MV-4-11 (cell line): ENCODE measurements at places on chromosomes 13 and 19.
A peak's percentile ranks its signal among the peaks of the same experiment; 100 is the strongest.

GRCh38 chr13:85314686-85315085 is 484.5 kb downstream of the SLITRK6 start:
- DNase-seq = no peak

- DNase-seq = no peak
Measured at GRCh38 chr19:29834991-29835846, 23.4 kb downstream of the CCNE1 start.

DNA sequence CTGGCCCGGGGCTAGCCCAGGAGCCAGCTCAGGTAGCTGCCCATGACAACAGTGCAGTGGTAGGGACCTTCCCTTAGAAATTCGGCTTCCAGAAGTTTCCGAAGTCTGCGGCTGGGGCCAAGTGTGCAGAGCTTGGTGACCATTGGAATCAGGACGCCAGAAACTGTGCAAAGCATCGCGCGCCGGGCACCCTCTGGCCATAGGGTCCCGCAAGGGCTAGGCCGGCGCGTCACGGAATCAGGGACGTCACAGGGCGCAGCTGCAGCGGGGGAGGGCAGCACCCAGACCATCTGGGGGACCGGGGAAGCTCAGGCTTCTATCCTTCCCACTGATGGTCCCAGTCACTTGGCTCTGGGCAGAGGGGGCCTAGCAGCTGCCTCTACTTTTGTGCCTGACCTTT is 219.1 kb downstream of the MTUS2 start:
- no peak for DNase-seq

DNA sequence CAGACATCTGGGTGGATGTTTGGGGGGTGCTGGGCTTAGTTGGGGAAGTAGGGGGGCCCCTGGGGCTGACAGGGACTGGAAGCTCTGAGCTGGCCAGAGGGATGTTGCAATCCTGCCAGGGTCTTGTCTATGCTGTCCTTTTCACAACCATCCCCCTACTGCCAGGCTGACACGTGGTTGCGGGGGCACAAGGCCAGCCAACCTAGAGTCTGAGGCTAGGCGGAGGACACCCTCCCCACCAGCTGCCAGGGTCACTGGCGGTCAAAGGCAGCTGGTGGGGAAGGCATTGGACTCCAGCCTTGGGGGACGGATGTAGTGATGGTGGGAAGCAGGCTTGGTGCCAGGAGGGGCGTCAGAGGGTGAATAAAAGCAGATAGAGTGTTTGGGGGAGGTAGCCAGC is 1.6 kb upstream of the APOC1 start:
- peak; percentile 72 for DNase-seq

GRCh38 chr13:34944751-34945150 is 2.7 kb downstream of the NBEA start:
- DNase-seq = no peak

- DNase-seq = no peak
Measured at GRCh38 chr19:35408284-35409171, 37.7 kb downstream of the GPR42 start.

- DNase-seq = no peak
Measured at GRCh38 chr13:40464337-40465014, 202.0 kb downstream of the FOXO1 start.

DNA sequence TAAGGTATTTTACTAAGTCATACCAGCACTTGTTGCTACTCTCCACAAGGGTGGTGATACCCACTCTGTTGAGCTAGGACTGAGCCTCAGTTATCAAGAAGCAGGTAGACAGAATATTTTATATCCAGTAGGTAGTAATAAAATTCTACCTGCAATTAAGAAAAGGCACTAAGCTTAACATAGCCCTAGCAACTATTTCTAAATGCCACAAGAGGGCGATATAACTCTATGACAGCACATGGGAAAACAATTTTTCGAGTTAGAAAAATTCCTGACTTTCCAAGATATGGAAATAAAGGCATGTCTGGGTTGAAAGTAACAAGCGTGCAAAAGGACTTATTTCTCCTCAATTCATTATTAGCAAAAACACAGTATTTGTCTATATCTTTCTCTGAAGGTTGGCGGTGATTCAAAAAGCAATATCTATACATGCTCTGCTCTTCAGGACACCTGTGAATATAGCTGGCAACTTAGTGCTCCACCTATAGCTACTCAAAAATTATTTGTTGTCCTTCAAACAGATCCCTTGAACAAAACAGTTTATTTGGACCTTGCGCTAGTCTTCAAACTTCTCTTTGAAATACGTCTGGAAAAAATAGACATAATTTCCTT is 14.7 kb downstream of the CCDC169 start:
- no peak for DNase-seq

GRCh38 chr13:27450921-27451471 is 632 bp upstream of the MTIF3 start:
- DNase-seq = peak; percentile 57

GRCh38 chr13:75309981-75310580 is 171.9 kb downstream of the TBC1D4 start:
- DNase-seq = peak; percentile 20

DNA sequence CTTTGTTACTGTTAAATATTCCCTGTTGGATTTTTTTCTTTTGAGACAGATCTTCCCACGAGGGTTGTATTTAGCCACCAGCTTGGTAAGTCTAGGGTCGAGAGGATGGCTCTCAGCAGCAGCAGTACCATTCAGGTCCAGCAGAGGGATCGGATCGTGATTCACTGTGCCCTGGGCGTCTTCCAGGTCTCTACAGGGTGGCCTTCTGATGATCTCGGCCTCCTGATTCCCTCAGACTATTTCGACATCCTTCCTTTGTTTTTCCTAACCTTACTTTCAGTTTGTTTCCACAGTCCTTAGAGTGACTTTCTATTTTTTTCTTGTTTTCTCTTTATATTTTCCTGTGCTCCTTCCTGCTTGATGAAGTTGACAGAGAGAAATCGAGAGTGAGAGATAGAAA is 1436.9 kb downstream of the UQCRFS1 start:
- peak; percentile 86 for DNase-seq

DNA sequence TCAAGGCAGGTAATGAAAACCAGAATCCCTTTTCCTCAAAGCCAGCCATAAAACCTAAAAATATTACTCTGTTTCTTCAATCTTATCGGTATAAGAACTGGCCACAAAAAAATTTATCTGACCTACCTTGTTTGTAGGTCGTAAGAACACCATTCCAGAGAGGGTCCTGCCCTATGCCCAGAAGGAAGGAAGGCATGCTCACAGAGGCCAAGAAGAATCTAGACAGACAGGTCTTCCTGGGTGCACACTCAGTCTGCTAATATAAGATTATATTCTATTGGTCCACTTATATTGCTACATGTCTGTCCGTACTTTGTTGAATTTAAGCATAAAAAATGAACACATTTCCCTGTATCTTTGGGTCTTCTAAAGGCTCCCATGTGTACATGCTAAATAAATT is 2136.1 kb upstream of the PCDH20 start:
- DNase-seq = no peak

- DNase-seq = no peak
Measured at GRCh38 chr19:45935267-45935666, 20.7 kb upstream of the NANOS2 start.

- peak; percentile 54 for DNase-seq
Measured at GRCh38 chr13:46614582-46614981, 61.6 kb downstream of the LRCH1 start.

- no peak for DNase-seq
Measured at GRCh38 chr13:47237571-47237970, 340.7 kb upstream of the HTR2A start.

GRCh38 chr19:16541526-16542044 is 652 bp downstream of the CHERP start:
- no peak for DNase-seq

DNA sequence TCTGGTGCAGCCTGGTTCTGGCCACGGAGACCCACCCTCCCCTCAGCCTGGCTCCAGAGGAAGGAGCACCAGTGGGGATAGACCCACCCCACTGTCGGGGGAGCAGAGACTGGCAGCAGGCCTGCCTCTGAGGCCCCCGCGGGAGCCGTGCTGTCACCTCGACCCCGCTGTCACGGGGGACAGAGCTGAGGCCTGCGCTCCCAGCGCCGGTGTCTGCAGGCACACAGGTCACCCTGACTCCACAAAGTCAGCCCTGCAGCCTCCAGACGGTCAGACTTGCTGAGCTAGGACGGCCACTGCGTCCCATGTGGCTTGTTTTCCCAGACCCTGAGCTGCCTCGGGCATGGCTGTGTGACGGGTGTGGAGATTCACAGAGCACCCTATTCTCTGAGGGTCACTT is 32.3 kb downstream of the GNG7 start:
- DNase-seq = no peak

GRCh38 chr13:105763851-105764250 is 771.6 kb downstream of the EFNB2 start:
- no peak for DNase-seq

DNA sequence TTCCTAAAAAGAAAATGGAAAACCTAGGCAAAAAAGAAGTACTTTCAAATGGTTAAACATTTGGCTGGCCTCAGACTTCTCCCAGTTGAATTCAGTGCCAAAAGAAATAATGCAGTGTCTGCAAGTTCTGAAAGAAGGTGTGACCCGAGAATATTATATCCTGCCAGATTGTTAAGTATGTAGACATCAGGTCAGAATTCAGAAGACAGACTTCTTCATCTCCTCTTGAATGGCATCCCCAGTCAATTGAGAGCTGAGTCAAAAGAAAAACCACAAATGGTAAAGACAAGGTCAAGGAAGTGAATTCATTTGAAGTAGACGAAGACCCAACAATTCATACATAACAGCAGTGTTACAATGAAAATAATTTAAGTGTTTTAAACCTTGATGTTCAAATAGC is 194.5 kb downstream of the NBEA start:
- no peak for DNase-seq

GRCh38 chr19:18468517-18468916 is 30.6 kb upstream of the ISYNA1 start:
- no peak for DNase-seq

GRCh38 chr19:2428756-2429711 is 1.6 kb upstream of the TIMM13 start:
- DNase-seq = no peak

DNA sequence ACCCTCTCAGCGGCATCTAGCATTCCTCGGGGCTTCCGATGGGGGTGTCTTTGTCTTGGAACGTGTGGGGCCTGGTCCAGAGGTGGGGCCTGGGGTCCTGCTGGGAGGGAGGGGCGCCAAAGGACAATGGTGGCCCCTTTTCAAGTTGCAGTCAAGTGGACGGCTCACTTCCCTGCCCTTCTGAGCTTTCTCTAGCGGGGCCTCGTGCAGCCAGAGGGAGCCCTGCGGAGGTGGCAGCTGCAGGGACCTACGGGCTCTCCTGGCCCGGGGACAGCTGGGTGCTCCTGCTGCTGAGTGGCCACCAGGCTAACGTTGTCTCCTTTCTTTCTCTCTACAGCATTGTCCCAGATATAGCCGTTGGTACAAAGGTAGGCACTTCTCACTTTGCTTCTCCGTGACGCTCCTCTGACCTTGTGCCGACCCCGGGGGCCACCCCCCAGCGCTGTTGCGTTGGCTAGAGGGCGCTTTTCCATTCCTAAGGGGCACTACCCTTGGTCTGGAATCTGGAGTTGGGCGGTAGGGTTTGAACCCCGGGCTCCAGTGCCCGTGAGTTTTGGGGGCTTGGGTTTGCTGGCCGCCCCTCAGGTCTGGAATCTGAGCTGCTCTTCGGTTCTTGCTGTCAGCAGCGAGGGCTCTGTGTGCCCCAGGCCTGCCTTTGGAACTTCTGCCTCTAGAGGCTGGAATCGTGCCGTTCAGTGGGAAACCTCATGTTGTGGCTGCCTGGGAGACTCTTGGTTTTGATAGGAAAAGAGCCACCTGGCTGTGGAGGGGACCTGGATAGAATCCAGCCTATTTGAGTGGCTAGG is 2.0 kb downstream of the PTBP1 start:
- peak; percentile 54 for DNase-seq

GRCh38 chr19:58474997-58475713 is 997 bp upstream of the ZNF446 start:
- DNase-seq = no peak

DNA sequence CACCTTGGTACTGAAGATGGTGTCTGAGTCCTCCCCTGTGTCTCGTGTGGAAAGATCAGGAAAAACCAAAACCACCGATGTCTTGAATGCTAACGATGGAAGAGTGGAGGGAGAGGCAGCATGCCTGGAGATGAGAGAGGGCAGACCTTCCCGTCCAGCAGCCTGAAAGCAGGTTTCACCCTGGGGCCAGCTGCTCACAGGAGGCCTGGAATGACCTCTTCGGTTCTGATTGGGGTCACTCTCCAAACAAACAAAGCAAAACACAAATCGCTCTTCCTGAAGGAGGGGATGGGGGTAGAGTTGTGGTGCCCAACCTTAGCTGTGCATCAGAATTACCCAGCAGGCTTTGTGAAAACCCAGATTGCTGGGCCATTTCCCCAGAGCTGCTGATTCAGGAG is 142.3 kb upstream of the SOX1 start:
- DNase-seq = no peak

DNA sequence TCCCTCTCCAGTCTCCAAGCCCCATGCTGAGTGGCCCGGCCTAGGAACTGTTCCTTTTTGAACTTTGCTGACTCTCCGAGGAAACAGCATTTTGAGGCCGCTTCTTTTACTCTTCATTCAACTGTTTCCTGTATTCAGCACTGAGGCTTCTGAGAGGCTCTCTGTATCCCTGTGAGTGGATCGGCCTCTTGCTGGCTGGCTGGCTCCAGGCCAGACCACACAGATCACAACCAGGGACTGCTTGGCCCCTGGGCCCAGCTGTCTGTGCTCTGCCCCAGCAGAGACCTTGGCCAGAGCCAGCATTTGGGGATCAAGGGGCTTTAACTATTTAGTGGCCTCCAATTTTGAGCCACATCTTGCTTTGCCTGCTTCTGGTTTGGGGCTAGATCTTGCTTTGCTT is 75.6 kb upstream of the KL start:
- peak; percentile 56 for DNase-seq

- no peak for DNase-seq
Measured at GRCh38 chr13:99133230-99133629, 67.4 kb upstream of the UBAC2 start.

GRCh38 chr13:51625555-51626345 is 41.5 kb downstream of the WDFY2 start:
- DNase-seq = no peak

DNA sequence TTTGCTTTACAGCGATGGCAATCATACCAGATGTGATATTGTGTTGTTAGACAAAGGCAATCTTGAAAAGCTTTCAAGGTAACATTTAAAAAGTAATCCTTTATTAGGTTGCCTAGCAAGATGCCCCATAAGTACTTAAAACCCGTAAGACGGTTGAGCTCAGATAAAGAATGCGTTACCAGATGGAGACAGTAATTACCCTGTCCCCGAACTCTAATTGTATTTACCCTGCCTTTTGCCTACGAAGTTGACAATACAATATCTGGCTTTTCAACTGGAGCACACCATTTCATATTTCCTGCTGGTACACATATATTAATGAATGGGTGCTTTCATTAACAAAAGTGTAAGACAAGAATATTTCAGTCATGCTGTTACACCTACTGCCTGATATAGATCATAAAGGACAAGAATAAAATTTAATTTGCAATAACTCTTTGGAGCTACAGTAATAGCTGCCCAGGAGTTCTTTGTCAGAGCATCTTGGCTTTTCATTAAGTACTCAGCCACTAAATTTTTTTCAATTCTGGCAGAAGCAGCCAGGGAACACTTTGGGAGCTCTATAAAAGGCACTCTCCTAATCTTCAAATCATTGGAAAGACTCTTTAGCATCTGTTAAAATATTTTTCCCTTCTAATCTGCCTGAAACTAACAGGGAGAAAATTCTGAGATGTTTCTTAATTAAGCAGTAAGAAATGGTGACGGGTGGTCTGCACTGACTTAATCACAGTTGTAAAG is 63.8 kb downstream of the DCT start:
- no peak for DNase-seq
